ENCODE measurements at places on chromosomes 6 and 20. TPM values are rescaled to one million over a fixed set of nuclear protein-coding genes. Genes with fewer than 3 reads are reported as not detected.

OPRM1 gene
- 4.0 TPM for total RNA-seq

DNA sequence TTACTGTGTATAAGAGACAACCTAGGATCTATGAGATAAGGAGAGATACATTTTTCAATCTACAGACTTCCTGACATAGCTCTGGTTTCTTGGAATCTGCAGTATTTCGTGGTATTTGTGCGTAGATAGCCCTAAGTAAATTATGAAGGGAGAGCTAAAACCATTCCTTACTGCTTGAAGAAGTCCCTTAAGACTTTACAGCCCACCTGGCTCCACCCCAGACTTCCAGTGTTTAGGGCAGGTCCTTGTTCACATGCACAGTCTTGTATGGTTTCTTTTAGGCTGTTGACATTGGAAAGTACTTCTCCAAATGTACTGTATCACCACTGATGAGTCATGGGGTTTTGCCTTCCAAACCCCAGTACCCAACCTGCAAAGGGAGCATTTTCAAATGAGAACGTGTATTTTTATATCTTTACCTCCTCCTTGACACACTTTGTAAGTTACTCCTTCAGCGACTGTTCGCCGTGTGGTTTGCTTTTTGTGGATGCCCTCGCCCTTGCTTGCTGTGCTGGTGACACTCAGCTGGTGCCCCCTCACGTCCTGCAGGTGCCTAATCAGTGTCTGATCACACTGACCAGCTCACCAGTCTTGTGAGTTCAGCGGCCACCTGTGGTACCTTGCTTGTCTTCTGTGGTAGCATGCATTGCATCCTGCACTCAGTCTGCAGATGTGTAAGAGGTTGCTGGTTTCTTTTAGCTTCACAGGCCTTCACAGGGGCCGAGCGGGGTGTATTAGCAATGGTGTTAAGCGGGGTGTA, 73.3 kb downstream of the IGF2R start:
- no peak for DNase-seq
- no peaks in the 10 kb centered on the region for H3K36me3 ChIP-seq
- H3K4me3 ChIP-seq, result no peak overlapping the region
- no peaks in the 10 kb centered on the region for H3K27me3 ChIP-seq

DNA sequence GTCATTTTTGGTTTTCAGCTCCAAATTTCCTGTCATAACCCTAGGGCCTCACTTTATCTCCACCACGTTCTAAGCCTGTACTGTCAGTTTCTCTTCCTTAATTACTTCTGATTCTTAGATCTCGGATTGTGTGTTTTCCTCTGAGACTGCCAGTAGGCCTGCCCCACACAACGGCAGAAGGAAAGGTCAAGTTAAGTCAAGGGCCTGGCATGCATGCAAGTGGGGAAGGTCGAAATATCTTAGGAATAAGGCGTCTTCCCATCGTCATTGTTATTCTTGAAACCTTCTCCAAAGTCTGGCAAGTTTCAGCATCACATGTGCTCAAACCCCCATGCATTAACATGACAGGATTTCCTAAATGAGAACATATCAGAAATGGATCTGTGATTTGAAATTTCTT, 203.5 kb upstream of the TSHZ2 start:
- H3K4me3 ChIP-seq, result no peak overlapping the region
- no peak overlapping the region for H3K27ac ChIP-seq
- no peaks in the 10 kb centered on the region for H3K4me1 ChIP-seq
- no peaks in the 10 kb centered on the region for H3K27me3 ChIP-seq

DNA sequence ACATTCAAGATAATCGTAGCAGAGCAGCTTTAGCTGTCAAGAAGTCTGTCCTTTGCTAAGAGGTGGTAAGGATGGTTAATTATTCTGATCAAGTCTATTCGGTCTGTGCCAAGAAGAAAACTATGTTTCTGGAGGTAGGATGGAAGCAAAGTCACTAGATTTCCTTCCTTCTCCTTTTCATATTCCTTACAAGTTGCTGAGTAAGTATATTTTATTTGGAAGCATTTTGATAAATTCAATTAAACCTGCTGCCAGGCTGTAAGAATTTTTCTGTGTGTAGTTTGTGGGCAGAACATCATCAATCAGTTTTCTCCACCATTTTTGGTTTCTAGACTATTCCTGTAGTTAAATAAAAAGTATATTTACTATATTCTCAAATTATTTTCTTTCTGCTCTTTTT, 311.3 kb downstream of the PRKN start:
- H3K4me1 ChIP-seq, result no peaks in the 10 kb centered on the region
- H3K36me3 ChIP-seq, result no peaks in the 10 kb centered on the region
- H3K4me3 ChIP-seq, result no peak overlapping the region
- no peaks in the 10 kb centered on the region for H3K27me3 ChIP-seq
- H3K27ac ChIP-seq, result no peak overlapping the region
- DNase-seq, result no peak

TP53TG5 gene
- total RNA-seq, result 6.4 TPM

PLCB4 gene
- 15.5 TPM for total RNA-seq

PM20D2 gene
- 7.1 TPM for total RNA-seq

- H3K4me3 ChIP-seq, result no peak overlapping the region
- no peaks in the 10 kb centered on the region for H3K27me3 ChIP-seq
- H3K36me3 ChIP-seq, result no peaks in the 10 kb centered on the region
- no peak overlapping the region for H3K27ac ChIP-seq
These were observed 74.5 kb upstream of the ZNF184 start for GRCh38 chr6:27547157-27548075.

- peaks cover 34% of the 10 kb centered on the region for H3K4me1 ChIP-seq
- no peaks in the 10 kb centered on the region for H3K27me3 ChIP-seq
- H3K36me3 ChIP-seq, result no peaks in the 10 kb centered on the region
- no peak overlapping the region for H3K4me3 ChIP-seq
These were observed 11.5 kb downstream of the SDC4 start for GRCh38 chr20:45336530-45337366.

CST1 gene
- 1.0 TPM for total RNA-seq

SLC17A1 gene
- total RNA-seq, result 1.0 TPM

Measured in testis (tissue), 5 donors.